ENCODE measurements at places on chromosomes 4 and X.

- no peak for DNase-seq
Measured at GRCh38 chr4:57668621-57669020, 558.4 kb upstream of the IGFBP7 start.

GRCh38 chr4:46886711-46887110, 22.3 kb downstream of the COX7B2 start:
- DNase-seq = no peak

GRCh38 chrX:110087485-110088356, 84.8 kb downstream of the TMEM164 start:
- DNase-seq = peak; percentile 15

DNA sequence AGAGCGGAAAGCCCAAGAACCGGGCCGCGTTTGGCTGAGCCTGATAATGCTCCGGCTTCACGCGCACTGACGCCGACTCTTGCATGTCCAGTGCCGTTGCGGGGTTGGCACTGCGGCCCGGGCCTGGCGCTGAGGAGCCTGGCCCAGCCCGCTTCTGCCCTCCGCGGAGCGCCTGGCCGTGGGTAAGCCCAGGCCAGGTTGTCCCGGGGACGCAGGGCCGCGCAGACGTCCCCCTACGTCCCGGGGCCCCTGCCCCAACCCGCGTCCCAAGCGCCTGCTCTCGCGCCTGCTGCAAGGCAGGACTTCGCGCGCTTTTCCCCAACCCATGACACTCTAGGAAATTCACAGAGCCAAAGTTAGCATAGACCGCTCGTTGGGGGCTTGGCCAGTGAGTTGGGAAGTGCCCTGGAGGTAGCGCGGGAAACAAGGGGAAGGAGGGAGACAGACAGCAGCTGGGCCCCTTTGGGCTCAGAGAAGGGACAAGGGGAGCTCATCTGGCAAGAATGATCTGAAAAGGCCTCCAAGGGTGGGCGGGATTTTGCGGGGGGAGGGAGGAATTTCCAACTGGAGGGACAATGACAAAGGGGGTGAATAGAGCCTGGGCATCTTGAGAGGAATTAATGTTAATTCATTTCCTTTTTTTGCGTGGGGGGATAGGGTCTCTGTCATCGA, 665 bp upstream of the LRPAP1 start:
- DNase-seq = no peak

DNA sequence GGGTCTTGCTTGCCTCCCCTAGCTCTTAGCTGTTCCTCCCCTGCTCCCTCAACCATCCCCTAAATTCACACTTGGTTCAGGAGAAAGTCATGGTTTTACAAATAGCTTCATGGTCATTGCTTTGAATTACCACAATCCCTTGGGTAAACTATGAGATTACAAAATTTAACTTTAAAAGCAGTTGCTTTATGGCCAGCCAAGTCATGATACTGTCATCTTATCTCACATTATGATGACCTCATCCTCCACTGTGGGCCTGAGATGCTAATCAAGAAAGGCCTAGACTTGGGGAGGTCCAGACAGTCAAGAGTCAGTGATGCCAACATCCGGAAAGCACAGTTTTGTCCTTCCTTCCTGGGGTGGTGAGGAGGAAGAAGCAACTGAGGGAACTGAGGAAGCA, 10.5 kb upstream of the FGF16 start:
- peak; percentile 29 for DNase-seq

GRCh38 chr4:2933566-2934076, 29.6 kb downstream of the NOP14 start:
- DNase-seq = no peak

- DNase-seq = no peak
Measured at GRCh38 chr4:102405821-102406401, 60.6 kb upstream of the SLC39A8 start.

- no peak for DNase-seq
Measured at GRCh38 chr4:99710020-99710419, 52.4 kb upstream of the C4orf54 start.

DNA sequence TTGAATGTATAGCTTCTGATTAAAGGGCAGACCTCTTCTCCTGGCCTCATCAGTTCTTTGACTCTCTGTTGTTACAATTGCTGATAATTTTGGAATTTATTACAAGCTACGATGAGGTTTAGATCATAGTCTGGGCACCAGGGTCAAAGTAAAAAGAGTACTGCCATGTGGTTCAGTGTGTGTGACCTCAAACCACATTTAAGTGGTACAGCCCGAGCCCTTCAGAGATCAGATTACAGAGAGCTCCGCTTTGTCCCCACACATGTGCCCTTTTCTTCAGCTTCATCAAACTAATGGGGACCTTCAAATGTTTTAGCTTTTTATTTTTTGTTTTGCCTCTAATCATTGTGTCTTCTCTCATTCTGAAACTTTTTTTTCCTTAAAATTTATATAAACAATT, 37.1 kb downstream of the SPANXN2 start:
- DNase-seq = no peak

DNA sequence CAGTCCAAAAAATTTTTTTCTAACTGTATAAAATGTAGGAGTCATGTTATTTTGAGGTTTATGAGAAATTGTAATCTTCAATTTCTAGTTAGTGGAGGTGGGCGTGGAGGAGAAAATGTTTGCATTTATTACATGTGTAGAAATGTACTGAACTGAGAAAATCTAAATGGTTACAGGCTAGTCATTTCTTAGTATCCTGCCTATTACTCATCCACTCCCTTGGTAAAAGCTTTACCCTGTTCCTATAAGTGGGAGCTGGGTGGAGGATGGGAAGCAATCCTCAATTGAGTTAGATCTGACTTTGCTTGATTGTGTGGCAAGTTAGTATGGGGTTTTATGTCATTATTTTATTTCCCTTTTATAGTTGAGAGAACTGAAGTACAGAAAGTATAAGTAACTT, 73.8 kb downstream of the POLA1 start:
- DNase-seq = no peak

GRCh38 chr4:112516471-112517066, 589 bp upstream of the NEUROG2 start:
- no peak for DNase-seq

GRCh38 chrX:71098302-71098701, 2.7 kb downstream of the FOXO4 start:
- DNase-seq = no peak

- DNase-seq = no peak
Measured at GRCh38 chr4:179941911-179942310, 2301.3 kb upstream of the TENM3 start.

DNA sequence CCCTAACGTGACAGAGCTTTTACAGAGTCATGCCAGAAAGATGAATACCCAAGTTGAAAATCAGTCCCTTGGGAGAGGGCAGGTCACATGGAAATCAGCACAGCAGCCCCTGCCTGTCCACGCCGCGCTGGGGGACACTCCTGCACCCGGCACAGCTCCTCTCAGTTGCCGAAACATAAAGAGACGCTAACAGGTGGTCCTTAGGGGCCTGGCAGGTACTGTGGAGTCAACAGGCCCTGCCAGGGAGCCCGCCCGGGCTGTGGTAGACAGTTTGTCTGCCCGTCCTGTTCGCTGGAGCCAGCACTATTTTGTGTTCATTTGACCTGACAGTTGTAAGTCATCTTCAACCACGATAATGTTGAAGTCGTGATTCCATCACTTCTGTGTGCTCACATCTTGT, 30.5 kb downstream of the NELFA start:
- DNase-seq = no peak

DNA sequence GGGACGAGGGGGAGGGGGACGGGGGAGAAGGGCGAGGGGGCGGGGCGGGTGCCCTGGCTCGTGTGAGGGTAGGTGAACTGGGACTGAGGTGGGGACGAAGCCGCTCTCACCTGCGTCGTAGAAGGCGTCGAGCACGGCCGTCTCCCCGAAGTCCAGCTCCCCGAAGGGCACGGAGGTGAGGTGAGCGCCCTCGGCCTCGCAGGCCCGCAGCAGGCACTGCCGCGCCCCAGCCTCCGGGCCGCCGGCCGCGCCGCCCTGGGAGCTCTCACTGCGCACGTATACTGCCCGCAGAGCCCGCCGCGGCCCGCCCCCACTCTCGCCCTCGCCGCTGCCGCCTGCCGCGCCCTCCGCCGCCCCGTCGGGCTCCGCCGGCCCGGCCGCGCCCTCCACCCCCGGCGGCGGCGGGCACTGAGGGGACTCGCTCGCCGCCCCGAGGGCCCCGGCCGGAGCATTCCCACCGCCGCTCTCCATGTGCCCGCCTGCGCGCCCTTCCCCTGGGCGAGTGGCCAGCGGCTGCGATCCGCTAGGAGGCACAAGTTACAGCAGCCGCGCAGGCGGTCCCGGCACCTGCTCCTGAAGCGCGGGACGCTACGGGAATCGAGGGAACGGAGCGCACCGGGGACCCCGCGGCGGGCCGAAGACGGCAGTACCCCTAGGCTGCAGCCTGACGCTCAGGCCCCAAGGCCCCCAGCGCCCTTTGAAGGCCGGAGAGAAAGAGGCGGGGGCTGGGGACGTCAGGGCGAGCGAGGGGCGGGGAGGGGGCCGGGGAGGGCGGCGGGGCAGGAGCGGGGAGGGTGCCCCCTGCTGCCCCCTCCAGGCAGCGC, at the start of gene MAP3K15:
TSS of gene MAP3K15 (minus strand) at position 718 of the 824 bp plus-strand sequence. CDS start at position 471, 247 bp downstream.
- DNase-seq = no peak

- DNase-seq = no peak
Measured at GRCh38 chr4:123127218-123127617, 204.8 kb upstream of the NUDT6 start.

DNA sequence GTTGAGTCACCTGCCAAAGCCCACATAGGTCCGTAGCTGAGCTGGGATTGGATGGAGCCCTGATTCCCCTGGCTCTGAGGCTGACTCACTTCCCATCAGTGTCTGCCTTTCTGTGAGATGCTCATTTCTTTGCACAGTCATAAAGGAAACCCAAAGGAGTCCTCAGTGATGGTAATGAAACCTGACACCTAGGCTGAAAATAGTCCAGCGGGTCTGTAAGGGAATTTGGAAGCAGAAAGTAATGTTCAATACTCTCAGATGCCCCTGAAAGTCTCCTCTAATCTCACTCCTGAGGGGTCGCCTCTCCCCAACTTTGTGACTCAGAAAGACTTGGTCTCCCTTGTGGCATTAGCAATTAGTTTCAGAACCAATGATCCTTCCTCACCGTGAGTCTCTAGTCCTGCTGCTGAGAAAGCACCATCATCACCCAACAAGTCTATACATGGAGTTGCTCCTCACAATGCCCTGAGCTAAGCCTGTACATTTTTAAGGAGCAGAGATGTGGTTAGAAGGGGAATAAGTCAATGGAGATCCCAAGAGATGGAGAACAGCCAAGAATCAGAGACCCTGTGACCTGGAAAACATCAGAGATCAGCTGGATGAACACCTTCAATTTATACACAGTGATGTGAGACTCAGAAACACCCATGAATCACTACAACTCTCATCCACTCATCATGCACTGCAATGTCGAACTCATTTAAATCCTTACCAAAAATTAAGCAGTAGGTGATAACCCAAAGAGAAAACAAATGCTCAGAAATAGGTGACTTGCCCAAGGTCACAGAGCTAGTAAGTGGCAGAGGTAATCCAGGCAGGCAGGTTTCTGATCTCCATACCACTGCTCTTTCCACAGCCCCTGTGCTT, 219.0 kb upstream of the CPEB2 start:
- peak; percentile 86 for DNase-seq

- DNase-seq = no peak
Measured at GRCh38 chrX:54237014-54237413, 54.0 kb upstream of the FAM120C start.

DNA sequence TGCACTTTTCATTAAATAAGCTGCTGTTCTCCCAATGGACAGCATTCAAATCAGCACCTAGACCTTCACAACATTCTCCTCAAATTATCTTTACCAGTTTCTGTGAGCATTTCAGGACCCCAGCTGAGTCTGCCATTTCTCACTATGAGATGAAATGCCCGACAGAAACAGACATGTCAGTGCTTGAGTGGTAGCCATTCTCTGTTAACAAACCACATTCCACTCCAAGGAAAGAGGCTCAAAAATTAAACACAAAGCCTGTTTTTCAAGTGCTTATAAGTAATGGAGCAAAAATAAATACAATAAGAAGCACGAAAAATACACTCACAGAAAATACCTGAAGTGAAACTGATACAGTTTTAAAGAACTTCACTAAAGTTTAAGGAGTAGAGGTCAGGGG, 320.2 kb upstream of the PRPS2 start:
- DNase-seq = no peak

DNA sequence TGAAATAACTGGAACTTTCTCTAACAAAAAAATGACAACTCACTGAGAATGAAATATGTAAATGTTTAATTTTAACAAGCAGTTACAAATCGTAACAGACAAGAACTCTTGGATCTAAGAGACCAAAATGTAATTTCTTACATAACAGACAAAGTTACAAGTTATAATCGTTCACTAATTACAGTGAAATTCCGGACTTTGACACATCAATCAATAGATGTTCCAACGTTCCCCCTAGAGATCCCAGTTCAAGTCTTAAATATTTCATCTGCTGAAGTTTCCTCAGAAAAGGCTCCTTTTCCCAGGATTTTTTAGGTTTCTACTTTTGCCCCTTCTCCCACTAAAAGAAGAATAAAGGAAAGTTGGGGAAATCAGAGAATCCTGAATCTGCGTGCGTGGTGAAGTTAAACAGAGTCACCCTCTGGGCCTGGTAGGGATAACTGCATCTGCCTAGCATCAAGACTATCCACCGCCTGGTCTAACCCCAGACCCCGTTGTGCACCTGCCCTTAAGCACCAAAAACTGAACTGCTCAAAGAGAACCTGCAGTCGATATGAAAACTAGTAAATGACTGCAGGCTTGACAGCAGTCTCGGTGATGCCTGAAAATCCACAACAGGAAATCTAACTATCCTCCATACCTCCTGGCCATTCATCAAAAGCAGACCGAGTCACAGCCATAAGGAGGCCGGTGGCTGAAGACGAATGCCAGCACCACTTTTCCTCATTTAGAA, 2.3 kb downstream of the IRF2 start:
- DNase-seq = no peak

DNA sequence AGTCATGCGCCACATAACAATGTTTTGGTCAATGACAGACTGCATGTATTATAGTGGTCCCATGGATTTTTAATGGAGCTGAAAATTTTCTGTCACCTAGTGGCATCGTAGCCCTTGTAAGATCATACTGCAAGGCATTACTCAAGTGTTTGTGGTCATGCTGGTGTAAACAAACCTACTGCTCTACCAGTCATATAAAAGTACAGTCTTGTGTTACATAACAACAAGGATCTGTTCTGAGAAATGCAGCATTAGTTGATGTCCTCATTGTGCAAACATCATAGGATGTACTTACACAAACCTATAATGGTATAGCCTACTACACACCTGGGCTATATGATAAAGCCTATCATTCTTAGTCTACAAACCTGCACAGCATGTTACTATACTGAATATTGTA, 34.6 kb downstream of the COX18 start:
- no peak for DNase-seq

GRCh38 chr4:5891563-5892322, 1.1 kb downstream of the CRMP1 start:
- DNase-seq = no peak
